ENCODE measurements at places on chromosomes 2 and 18.

DNA sequence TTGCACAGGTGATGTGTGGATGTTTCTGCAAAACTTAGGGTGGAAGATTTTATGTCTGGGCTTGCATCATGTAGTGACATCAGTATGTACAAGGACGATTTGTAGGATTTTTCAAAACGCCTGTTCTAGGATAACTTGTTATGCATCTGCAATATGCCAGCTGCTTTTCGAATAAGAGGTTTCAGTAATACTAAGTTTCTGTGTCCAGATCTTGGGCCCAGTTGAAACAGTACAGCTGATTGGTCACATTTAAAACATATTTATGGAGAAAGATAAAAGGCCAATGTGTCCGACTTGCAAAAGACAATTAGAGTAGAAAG, 1.2 kb downstream of the PTPN4 start:
- DNase-seq = no peak

DNA sequence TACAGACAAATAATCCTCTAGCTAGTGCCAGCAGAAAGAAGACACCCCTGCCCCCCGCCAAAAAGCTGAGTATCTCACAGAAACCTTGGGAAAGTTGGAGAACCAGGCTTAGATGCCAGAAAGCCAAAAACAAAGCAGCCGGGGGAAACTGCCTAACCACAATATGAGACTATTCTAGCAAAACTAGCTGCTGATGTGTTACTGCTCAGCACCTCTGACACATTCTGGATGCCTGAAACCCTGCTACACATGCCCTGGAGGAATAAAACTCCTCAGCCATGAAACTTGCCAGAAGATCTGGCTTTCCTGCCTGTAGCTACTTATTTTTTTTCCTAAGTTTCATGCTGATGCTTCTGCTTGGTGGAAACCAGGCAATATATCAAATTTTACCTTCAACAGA, 122.7 kb upstream of the GCFC2 start:
- DNase-seq = no peak

DNA sequence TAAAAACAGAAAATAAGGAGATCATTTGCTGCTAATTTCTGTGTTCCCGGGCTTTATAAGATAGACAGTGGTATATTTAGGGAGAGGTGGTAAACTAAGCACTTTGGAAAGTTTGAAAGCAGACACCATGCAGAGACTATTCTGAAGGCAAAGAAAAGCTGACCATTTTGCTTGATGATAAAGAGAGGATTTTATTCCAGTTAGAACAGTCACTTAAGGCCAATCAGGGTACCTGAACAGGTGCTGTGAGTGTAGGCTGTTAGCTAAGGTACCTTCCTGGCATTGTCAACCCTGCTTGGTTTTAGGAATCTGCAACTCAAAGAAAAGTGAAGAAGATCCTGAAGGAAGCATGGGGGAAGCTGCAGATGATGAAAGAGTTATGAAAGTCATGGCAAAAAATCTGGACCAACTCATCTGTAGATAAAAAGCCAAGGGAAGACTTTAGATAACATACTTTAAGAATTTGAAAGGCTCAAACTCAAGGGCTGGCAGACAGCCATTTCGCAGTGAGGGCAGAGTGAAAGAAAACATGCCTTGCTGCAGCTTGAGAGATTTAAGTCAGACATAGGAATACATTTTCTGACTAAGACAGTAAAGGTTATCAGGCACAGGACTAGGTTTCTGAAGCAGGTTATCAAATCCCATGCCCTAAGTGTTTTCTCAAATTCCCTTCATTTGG, 80.1 kb upstream of the ARL5A start:
- DNase-seq = no peak

- no peak for DNase-seq
Observed at GRCh38 chr2:174535757-174536703, 49.2 kb upstream of the GPR155 start.

DNA sequence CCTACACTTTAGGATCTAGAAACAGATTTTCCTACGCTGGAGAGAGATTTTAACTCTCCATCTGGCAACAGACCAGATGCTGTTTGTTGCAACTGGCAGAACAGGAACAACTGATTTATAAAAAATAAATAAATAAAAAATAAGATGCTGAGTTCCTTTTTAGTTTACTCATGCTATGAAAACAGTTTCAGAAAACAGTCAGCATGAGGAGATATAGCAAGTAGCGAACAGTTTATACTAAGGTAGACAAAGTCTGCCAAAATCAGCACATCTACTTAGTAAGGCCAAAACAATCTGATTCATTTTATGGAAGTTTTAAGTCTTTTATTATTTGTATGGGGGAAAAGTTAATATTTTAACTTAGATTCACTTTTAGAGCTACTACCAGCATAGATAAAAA, 974.0 kb upstream of the CNTNAP5 start:
- no peak for DNase-seq

DNA sequence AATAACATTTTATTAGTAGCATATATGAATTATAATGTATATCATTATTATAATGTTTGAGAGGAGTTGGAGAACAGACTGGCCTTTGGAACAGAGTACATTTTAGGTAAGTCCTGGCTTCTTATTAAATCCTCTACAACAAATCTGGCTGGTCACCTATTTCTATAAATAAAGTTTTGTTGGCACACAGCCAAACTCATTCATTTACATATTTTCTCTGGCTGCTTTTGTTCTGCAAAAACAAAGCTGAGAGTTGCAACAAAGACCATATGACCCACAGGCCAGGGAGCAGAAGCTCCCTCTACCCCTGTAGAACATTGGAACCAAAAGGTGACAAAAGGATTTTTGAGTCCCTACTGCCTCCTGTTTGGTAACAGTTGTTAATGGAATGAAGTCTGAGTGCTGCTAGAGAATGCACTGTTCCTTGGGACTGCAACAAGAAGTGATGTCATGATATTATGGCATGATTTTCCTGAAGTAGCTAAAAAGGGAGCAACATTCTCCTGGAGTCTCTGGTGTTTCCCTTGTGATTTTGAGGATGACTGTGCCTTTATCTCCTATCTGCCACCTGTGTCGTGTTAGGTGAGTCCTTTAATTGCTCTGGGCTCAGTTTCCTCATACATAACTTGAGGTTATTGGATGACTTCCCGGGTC, 22.0 kb upstream of the SP9 start:
- no peak for DNase-seq

DNA sequence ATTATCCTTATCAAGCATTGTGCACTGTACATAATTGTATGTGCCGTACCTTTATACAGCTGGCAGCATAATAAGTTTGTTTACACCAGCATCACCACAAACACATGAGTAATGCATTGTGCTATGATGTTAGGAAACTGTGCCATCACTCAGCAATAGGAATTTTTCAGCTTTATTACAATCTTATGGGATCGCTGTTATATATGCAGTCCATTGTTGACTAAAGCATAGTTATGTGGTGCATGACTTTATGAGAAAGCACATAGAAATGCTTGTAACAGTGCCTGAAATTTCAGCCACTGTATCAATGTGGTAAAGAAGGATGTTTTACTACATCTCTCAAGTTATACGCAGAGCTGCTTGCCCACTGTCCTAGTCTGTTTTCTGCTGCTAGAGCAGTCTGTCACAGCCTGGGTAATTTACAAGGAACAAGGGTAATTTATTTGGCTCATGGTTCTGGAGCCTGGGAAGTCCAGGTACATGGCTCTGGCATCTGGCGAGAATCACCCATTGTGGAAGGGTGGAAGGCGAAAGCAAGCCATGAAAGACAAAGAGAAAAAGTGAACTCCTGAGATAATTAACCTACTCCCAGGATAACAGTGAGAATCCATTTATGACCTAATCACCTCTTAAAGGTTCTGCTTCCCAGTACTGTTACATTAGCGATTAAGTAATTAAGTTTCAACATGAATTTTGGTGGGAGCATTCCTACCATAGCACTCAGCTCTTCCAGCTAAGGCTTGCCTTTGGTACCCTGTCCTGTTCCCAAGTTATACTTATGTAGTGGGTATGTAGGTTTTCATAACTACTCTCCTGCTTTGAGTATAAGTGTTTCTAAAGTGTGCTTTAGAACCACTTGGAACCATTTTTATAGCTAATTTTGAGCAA, 4.6 kb downstream of the MAP3K20 start:
- no peak for DNase-seq

DNA sequence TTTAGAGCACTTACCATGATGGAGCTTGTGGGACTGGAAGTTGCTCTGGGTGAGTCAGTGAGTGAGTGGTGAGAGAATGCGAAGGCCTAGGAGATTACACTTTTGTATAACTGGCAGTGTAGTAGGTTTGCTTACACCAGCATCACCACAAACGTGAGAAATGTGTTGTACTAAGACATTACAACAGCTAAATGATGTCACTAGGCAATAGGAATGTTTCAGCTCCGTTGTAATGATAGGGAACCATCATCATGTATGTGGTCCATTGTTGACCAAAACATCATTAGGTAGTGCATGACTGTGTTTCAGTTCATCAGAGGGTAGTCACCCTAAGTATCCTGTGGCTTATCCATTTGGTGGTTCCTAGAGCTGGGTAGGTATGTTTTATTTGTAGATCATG, 11.9 kb downstream of the ZNF407 start:
- no peak for DNase-seq

DNA sequence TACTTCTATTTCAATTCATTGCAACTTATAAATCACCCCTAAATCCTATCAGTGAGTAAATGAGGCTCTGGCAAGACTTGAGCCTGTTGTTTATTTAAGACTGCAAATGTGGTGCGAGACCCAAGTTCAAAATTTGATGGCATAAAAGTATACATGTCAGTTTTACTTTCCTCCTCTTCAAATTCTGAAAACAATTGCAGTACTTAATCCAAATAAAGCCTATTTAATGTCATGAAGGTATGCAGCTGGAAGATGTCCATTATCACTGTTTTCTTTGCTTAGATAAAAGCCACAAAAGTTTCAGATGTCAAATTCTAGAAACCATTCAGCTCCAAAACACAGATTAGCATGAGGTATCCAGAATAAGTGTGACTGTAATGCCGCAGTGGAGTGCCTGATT, 3.3 kb downstream of the APCDD1 start:
- no peak for DNase-seq

GRCh38 chr2:191910518-191910917, 63.6 kb upstream of the CAVIN2 start:
- DNase-seq = no peak

- no peak for DNase-seq
Observed at GRCh38 chr2:186603286-186603685, 13.4 kb downstream of the ITGAV start.

DNA sequence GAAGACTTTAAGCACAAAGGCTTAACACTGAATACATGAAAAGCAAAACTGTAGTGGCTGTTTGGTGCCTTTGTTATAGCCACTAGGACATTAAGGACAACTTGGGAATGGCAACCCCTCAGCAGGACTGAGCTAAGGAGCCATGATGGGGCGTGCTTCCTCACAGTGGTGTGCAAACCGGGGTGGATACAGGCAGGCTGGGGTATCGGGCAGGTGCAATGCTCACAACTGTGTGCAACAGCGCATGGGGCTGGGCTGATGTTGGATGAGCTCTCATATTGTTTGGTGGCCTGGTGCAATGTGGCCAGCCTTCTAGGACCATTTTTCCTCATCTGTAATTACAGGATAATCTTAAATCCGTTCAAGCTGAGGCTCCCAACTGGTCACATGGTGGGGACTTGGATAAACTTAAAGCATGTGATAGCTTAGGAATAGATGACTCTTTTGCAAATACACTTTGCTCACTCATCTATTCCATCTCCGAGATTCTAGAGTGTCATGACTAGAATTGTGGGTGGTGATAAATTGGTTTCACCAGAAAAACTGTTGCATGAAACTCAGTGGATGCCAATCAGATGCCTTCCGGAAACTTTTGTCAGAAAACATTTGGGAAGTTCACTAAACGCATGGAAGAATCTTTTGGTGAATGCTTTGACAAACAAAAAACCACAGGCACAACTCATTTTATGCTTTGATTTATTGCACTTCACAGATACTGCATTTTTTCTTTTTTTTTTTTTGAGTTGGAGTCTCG, 116.5 kb downstream of the PXDN start:
- no peak for DNase-seq

- peak; percentile 68 for DNase-seq
Observed at GRCh38 chr2:96801005-96801785, 14.9 kb upstream of the CNNM3 start.

- DNase-seq = no peak
Observed at GRCh38 chr2:120396013-120396860, 50.3 kb downstream of the INHBB start.

DNA sequence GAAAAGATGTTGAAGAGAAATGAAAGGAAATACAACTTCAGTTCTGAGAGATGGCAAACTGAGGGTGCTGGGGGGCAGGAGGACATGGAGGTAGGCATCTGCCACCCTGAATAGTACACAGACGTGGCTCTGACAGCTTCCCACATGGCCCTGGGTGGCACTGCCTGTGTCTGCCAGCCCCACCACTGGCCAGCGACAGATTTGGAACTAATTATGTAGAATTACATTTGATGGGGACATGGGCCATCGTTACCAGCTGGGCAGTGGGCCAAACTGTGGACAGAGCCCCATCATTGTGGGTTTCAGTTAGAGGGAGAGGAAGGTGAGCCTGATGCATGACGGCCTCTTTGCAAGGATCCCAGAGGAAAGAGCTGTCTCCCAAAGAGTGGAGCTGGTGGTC, 216.0 kb upstream of the HAAO start:
- DNase-seq = no peak

DNA sequence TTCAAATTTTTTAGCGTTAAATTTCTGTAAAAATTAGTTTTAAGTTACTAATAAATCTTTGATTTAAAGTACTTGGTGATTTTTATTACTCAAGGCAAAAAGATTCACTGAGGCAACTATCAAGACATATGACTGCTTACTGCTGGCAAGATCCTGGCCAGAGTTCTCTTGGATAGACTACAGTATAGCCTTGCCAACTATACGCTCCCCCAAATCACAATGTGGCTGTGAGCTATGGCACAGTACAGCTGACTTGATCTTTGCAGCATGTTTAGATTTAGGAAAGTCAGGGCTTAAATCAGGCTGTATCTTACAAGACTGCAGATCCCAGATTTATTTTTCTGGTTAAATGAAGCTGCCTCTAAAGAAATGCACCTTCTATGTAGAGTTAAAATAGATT, 26.5 kb downstream of the MSTN start:
- no peak for DNase-seq

DNA sequence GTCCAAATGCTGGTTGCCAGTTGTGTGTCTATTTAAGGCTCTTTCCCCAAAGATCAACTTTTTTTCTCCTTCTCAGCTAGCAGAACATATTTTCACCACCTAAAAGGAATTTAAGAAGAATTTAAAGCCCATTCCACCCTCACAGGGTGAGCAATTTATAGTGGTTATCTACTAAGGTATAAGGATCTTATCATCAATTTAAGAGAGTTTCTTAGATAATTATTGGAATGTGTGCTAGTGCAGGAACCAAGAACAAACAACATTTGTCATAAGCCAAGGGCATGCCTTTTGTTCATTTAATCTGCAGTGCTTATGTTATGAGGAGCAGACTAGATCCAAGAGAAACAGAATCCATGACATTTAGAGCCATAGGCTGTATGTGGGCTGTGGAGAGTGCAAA, 37.2 kb downstream of the NLRC4 start:
- DNase-seq = no peak

Data from activated CD4-positive, alpha-beta T cell treated with anti-CD3 and anti-CD28 coated beads, Interleukin-2, Interleukin-4, amounts not matched to agents 100 ng/mL and 50 ng/mL, durations not matched to agents 16 hours and 8 hours (primary cell).